ENCODE measurements at places on chromosomes 16 and 17.

GRCh38 chr17:2050300-2051060, 4.4 kb upstream of the HIC1 start:
- DNase-seq: peak; percentile 46

DNA sequence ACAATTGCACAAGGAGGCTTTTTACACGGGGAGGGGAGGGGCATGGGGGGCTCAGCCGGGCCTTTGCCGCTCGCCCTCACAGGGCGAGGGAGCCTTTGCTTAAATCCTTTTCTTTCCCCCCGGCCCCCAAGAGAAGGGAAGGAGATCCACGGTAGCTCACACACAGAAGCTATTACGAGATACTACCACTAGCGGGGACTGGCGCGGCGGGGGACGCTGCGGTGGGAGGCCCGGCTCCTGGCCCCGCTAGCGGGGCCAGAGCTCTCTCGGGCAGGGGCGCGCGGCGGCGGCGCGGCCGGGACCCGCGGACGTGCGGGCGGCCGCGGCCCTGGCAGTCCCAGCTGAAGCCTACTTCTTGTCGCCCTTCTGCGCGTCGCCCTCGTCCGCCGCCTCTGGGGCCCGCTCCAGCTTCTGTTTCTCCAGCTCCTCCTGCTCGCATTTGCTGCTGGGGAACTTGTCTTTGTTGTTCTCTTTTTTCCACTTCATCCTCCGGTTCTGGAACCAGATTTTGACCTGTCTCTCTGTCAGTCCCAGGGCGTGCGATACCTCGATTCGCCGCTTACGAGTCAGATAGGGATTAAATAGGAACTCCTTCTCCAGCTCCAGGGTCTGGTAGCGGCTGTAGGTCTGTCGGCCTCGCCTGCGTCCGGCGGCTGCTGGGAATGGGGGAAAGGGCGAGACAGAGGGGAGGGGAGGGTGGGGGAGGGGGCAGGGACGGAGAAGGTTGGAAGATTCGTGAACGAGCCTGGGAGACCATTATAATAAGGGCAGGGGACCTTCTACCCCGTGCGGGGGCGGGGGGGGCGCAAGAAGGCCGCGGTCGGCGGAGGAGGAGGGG, 2.0 kb downstream of the HOXB8 start:
- no peak for DNase-seq

GRCh38 chr17:4475001-4475400, 23.7 kb upstream of the SPNS2 start:
- no peak for DNase-seq

- DNase-seq: no peak
These were observed 3.6 kb downstream of the IRF8 start for GRCh38 chr16:85902366-85903155.

- DNase-seq: no peak
These were observed 78.1 kb downstream of the ZFHX3 start for GRCh38 chr16:72969812-72970211.

- DNase-seq: no peak
These were observed 720 bp upstream of the ZPBP2 start for GRCh38 chr17:39867084-39867879.

DNA sequence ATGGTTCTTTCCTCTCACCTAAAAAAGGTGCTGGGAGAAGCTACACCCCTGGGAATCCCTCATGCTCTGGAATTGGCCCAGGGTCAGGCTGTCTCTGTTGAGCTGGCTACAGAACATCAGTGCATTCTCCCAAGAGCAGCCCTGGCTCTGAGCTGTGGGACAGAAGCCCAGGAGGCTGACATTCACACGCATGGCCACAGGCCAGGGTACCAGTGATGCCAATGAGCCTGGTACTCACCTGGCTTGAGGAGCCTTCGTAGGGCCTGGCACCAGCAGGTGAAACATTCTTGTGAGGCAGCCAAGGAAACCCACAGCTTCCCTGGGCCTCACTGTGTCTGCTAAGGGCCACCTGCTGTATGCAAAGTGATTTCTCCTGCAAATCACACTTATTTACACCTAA, 121.7 kb upstream of the CCL2 start:
- no peak for DNase-seq

DNA sequence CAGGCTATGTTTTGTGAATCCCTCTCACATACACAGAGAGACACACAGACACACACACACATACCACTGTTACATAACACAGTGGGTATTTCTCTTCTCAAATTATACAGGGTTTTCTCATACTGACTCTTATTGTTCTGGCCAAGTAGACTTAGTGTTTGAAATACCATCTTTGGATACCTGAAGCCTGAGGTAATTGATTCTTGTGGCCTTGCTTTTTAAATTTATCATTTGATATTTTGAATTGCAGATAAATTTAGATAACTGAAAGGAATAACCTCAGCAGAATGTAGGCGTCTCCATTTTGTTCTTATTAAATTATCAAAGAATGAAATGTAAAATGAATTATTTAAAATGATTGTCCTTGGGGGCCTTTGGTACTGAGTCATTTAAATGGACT, 223.8 kb downstream of the LGALS9B start:
- no peak for DNase-seq

- no peak for DNase-seq
These were observed 101.8 kb upstream of the METRNL start for GRCh38 chr17:82977606-82978005.

DNA sequence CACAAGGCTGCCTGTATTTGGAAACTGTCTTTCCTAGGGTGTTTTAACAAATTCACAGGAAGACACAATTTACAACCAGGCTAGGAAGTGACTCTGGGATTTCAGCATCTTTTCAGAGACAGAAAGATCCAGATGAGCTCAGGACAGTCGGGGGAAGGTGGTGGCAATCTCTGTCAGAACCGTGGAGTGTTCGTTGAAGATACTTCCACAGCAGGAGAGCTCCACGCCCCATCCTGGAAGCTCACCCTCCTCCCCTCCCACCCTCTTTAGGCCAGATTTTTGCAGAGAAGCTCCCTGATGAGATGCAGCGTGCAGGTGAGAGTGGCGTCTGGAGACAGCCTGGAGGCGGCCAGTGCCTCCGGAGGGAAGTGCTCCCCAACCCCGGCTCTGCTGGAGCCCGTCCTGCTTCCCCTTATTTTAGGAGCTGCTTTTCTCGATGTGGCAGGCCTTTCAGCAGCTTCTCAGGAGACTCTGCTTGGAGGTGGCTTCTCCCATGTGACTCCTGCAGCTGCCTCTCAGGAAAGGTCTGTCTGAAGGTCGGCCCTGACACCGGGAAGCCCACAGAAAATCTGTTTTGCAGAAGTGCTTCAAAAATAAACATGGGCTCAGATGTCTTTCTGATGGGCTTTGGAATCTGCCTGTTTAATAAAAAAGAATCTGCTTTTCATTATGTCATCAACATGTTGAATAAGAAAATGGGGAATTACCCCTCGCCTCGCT, 186.4 kb upstream of the CHMP6 start:
- no peak for DNase-seq

- DNase-seq: no peak
These were observed 14.4 kb downstream of the SLFN5 start for GRCh38 chr17:35257208-35257659.

GRCh38 chr16:55154262-55154661, 169.7 kb upstream of the IRX6 start:
- no peak for DNase-seq

- DNase-seq: no peak
These were observed 53.4 kb downstream of the NUP93 start for GRCh38 chr16:56783344-56783743.

DNA sequence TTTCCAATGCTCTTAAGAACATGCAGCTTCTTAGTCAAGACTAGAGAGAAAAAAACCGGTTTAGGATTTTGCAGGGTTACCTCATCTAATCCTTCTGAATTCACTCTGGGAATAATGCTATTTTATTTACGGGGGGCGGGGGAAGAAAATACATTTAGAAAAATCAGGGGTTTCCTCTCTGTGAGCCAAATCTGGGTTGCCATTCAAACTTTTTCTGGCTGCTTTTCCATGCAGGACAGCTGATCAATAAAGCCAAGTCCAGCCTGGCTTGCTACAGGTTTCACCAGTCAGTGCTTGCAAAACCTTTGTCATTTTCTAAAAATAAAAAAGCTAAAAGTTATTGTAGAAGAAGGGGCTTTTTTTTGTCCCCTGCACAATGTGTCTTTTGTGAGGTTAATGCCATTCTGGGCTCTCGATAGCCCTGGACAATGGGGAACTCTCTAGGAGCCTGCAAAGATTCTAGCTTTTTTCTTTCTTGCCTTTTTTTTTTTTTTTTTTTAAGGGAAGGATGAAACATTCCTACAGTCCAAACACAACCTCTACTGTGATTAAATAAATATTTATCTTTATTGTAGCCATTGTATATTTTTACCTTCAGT, 13.1 kb upstream of the ZFHX3 start:
- DNase-seq: no peak

- DNase-seq: no peak
These were observed 2.2 kb upstream of the ALDOA start for GRCh38 chr16:30063278-30063892.

- DNase-seq: no peak
These were observed 264.6 kb downstream of the HS3ST3A1 start for GRCh38 chr17:13337151-13337550.

GRCh38 chr16:649631-650030, 466 bp downstream of the WDR90 start:
- DNase-seq: no peak

Data from stimulated activated CD8-positive, alpha-beta memory T cell treated with anti-CD3 and anti-CD28 coated beads, Interleukin-15, amount 100 ng/mL, for 1 hour (primary cell).